ENCODE measurements at places on chromosomes 2 and 18. TPM values are rescaled to one million over a fixed set of nuclear protein-coding genes. Genes with fewer than 3 reads are reported as not detected.

DNA sequence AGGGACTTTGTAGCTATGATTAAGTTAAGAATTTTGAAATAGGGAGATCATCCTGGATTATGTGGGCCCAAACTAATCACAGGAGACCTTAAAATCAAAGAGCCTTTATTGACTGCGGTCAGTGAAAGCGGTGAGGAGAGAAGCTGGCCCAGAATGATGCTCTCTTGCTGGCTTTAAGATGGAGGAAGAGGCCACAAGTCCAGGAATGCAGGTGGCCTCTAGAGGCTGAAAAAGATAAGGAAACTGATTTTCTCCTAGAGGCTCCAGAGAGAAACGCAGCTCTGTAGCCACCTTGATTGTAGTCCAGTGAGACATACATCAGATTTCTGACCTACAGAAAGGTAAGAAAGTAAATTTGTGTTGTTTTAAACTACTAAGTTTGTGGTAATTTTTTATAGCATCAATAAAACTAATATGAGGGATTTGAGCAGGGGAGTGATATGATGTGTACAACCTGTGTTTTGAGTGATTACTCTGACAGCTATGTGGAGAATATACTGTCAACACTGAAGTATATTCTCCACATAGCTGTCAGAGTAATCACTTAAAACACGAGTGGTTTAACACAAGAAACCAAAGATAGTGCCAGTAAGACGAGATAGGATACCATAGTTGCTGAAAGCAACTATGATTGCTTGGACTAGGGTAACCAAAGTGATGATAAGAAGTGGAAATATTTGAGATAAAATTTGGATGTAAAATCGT lies 364.4 kb upstream of the CHST9 start:
- H3K4me1 ChIP-seq: no peaks in the 10 kb centered on the region
- H3K27ac ChIP-seq: no peak overlapping the region
- H3K27me3 ChIP-seq: no peaks in the 10 kb centered on the region
- no peaks in the 10 kb centered on the region for H3K36me3 ChIP-seq

- H3K4me3 ChIP-seq: no peak overlapping the region
- no peaks in the 10 kb centered on the region for H3K4me1 ChIP-seq
- peaks cover 17% of the 10 kb centered on the region for H3K27me3 ChIP-seq
- DNase-seq: no peak
- H3K36me3 ChIP-seq: no peaks in the 10 kb centered on the region
- no peak overlapping the region for H3K27ac ChIP-seq
Measured at GRCh38 chr2:200655918-200656580, 70.2 kb downstream of the AOX1 start.

GRCh38 chr2:238320648-238321281 lies 447 bp downstream of the TRAF3IP1 start:
- H3K4me3 ChIP-seq: peak overlapping the region; percentile 79
- peaks cover 3% of the 10 kb centered on the region for H3K36me3 ChIP-seq
- H3K27ac ChIP-seq: no peak overlapping the region
- no peak for DNase-seq
- peaks cover 17% of the 10 kb centered on the region for H3K4me1 ChIP-seq
- H3K27me3 ChIP-seq: peaks cover 14% of the 10 kb centered on the region

- H3K4me1 ChIP-seq: no peaks in the 10 kb centered on the region
- H3K27me3 ChIP-seq: peaks cover 20% of the 10 kb centered on the region
- H3K4me3 ChIP-seq: no peak overlapping the region
- no peaks in the 10 kb centered on the region for H3K36me3 ChIP-seq
- no peak overlapping the region for H3K27ac ChIP-seq
- DNase-seq: no peak
Measured at GRCh38 chr2:205848601-205849000, 166.3 kb downstream of the NRP2 start.

Gene LAMA1
- total RNA-seq: not detected

Gene MC4R
- total RNA-seq: not detected

- H3K4me3 ChIP-seq: no peak overlapping the region
- H3K36me3 ChIP-seq: no peaks in the 10 kb centered on the region
- peaks cover 2% of the 10 kb centered on the region for H3K27me3 ChIP-seq
- no peak for DNase-seq
Measured at GRCh38 chr2:10002681-10003080, 40.7 kb upstream of the KLF11 start.

Gene CDKL4
- 0.11 TPM for total RNA-seq

Gene RIT2
- total RNA-seq: not detected

GRCh38 chr2:200447139-200447855 lies 62.6 kb downstream of the KCTD18 start:
- peaks cover 31% of the 10 kb centered on the region for H3K4me1 ChIP-seq
- peak overlapping the region; percentile 26 for H3K4me3 ChIP-seq
- no peak for DNase-seq
- peaks cover 49% of the 10 kb centered on the region for H3K36me3 ChIP-seq
- no peaks in the 10 kb centered on the region for H3K27me3 ChIP-seq
- peak overlapping the region; percentile 86 for H3K27ac ChIP-seq

Gene CCBE1
- total RNA-seq: not detected

DNA sequence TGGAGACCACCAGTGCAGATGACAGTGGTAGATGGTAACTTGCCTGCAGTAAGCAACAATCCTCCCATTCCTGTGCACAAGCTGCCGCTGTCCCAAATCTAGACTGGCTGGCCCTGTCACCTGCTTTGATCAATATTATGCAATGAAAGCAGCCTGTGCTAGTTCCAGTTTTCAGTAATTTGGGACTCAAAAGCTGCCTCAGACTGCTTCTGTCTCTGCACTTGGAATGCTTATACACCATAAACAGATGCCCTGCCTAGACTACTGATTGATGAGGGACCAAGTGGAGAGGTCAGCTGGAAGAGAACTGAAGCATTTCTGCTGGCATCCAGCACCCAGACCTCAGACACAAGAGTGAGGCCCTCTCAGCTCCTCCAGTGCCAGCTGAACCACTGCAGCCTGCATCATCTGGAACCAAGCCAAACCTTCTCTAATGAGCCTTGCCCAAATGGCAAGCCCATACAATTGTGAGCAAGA lies 24.9 kb downstream of the CCBE1 start:
- H3K36me3 ChIP-seq: no peaks in the 10 kb centered on the region
- DNase-seq: no peak
- no peak overlapping the region for H3K4me3 ChIP-seq
- H3K27ac ChIP-seq: no peak overlapping the region
- H3K4me1 ChIP-seq: no peaks in the 10 kb centered on the region
